A549 treated with ZK216348 at 1 μM for 4 hours (cell line): ENCODE measurements at places on chromosomes 1 and 21. TPM values are rescaled to one million over a fixed set of nuclear protein-coding genes. Genes with fewer than 3 reads are reported as not detected.

The TSPAN2 gene
- 0.66 to 1.6 TPM (median 1.3 TPM) in 5 replicates for total RNA-seq

The GRIK1 gene
- total RNA-seq = not detected in 5 replicates

The S1PR1 gene
- total RNA-seq = 0.07 to 0.08 TPM in 2 of 5 replicates, not detected in the others

The OR10J1 gene
- total RNA-seq = not detected in 5 replicates

The PROK1 gene
- not detected in 5 replicates for total RNA-seq

The CYP4B1 gene
- total RNA-seq = not detected in 5 replicates

The OR2AK2 gene
- total RNA-seq = not detected in 5 replicates

The AADACL4 gene
- total RNA-seq = not detected in 5 replicates

The HLX gene
- total RNA-seq = 3.9 to 6.2 TPM (median 5.3 TPM) in 5 replicates

The MCOLN2 gene
- 1.7 to 2.4 TPM (median 2.2 TPM) in 5 replicates for total RNA-seq

The CDC42BPA gene
- 7.9 to 11.1 TPM (median 11.0 TPM) in 5 replicates for total RNA-seq

The HES2 gene
- 2.2 to 5.3 TPM (median 4.2 TPM) in 5 replicates for total RNA-seq

The LYPD8 gene
- 0.19 to 0.45 TPM (median 0.21 TPM) in 3 of 5 replicates, not detected in the others for total RNA-seq

The CD1E gene
- not detected in 5 replicates for total RNA-seq

The AGO1 gene
- total RNA-seq = 3.0 to 5.4 TPM (median 4.8 TPM) in 5 replicates

The RYR2 gene
- total RNA-seq = 0.01 to 0.13 TPM (median 0.03 TPM) in 4 of 5 replicates, not detected in the other

The MMP23B gene
- 0.39 to 1.5 TPM (median 0.92 TPM) in 4 of 5 replicates, not detected in the other for total RNA-seq

The PALMD gene
- 0.11 to 1.1 TPM (median 0.40 TPM) in 5 replicates for total RNA-seq

The C8A gene
- not detected in 5 replicates for total RNA-seq

The TRAF3IP3 gene
- total RNA-seq = not detected in 5 replicates

The HCRTR1 gene
- not detected in 5 replicates for total RNA-seq

The TMEM240 gene
- total RNA-seq = 0.37 to 0.68 TPM (median 0.48 TPM) in 4 of 5 replicates, not detected in the other

The KIF26B gene
- 0.04 to 0.09 TPM (median 0.05 TPM) in 5 replicates for total RNA-seq

The AJAP1 gene
- total RNA-seq = not detected in 5 replicates

The LDLRAD1 gene
- total RNA-seq = not detected in 5 replicates

The CREG1 gene
- total RNA-seq = 71.1 to 103 TPM (median 85.3 TPM) in 5 replicates

The LCE1E gene
- not detected in 5 replicates for total RNA-seq

The ILDR2 gene
- total RNA-seq = 0.02 TPM in 1 of 5 replicates, not detected in the others

The CCDC17 gene
- total RNA-seq = 0.19 to 0.45 TPM (median 0.28 TPM) in 5 replicates

The HSD3B2 gene
- not detected in 5 replicates for total RNA-seq

The FRRS1 gene
- 1.1 to 2.2 TPM (median 1.6 TPM) in 5 replicates for total RNA-seq

The ZSWIM5 gene
- total RNA-seq = 0.35 to 0.62 TPM (median 0.53 TPM) in 5 replicates

The SNX7 gene
- 20.5 to 43.0 TPM (median 24.6 TPM) in 5 replicates for total RNA-seq

The WNT2B gene
- total RNA-seq = 0.08 to 0.29 TPM (median 0.22 TPM) in 5 replicates

The UCHL5 gene
- 34.8 to 52.3 TPM (median 43.5 TPM) in 5 replicates for total RNA-seq

The AMY1B gene
- total RNA-seq = not detected in 5 replicates

The KLHL20 gene
- 9.4 to 13.1 TPM (median 12.3 TPM) in 5 replicates for total RNA-seq
